ENCODE measurements at places on chromosomes 2 and 18. TPM values are rescaled to one million over a fixed set of nuclear protein-coding genes. Genes with fewer than 3 reads are reported as not detected.

Gene NT5C1B
- polyA plus RNA-seq, result 1.2 TPM

Gene ZBTB7C
- 17.0 TPM for polyA plus RNA-seq

Gene GAD1
- polyA plus RNA-seq, result 3.1 TPM

Gene IL1R2
- 0.27 TPM for polyA plus RNA-seq

Gene MPP4
- polyA plus RNA-seq, result 0.41 TPM

Gene SLC14A1
- 6.2 TPM for polyA plus RNA-seq

Gene GREB1L
- 2.4 TPM for polyA plus RNA-seq

Gene PTMA
- polyA plus RNA-seq, result 2,262 TPM

Gene RSAD2
- 4.3 TPM for polyA plus RNA-seq

Gene CCDC121
- 10.6 TPM for polyA plus RNA-seq

Gene LRP1B
- polyA plus RNA-seq, result 1.1 TPM

Gene CXCR1
- polyA plus RNA-seq, result 0.06 TPM

Gene GPR55
- polyA plus RNA-seq, result 0.22 TPM

All from renal cortex interstitium (tissue), 15 donors.